ENCODE measurements at places on chromosomes 16 and 17.

DNA sequence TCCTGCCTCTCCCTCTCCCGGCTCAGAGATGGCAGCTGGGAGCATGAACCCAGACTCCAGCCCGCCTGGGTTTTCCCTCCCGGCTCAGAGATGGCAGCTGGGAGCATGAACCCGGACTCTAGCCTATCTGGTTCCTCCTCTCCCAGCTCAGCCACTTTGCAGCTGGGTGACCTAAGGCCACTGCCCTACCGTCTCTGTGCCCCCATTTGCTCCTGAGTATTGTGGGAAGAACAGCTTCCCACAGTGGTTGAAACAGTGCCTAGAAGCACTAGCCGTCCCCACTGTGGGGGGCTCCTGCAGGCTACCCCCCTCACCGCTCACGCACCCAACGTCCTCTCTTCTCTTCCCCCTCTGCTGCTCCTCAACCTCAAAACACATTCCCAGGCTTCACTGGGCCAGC, 99.9 kb upstream of the GSE1 start:
- no peak for DNase-seq

DNA sequence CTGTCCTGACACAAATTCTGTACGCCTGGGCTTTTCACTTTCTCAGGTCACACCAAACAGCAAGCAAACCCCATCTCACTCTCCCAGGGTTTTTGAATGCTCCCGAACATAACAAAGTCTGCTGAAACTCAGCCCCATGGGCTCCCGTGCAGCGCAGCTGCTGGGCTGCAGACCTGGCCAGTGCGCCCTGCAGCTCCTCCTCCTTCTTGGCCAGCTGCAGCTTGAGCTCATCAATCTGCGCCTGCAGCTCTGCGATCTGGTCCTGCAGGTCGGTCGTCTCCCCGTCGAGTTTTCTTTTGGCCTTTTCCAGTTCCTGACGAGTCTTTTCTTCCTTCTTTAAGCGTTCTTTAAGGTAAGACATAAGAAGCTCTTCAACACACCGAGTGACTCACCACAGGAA, 70.5 kb downstream of the NDEL1 start:
- DNase-seq, result no peak

DNA sequence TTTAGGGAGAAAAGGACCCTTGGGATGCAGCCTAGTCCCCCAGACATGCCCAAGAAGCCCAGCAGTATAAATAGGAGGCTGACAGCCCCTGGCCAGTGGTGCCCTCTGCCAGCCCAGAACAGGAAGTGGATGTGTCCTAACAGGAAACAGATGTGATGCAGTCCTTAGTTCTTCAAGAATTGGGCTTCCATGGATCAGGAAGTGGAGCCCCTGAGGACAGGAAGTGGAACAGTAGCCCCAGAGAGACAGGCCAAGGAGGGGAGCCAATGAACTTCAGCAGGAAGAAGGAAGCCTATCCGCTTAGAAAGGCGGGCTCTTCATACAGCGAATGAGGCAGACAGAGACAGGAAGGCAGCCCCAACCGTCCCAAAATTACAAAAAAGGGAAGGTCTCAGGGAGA, 7.2 kb downstream of the CTF1 start:
- no peak for DNase-seq

DNA sequence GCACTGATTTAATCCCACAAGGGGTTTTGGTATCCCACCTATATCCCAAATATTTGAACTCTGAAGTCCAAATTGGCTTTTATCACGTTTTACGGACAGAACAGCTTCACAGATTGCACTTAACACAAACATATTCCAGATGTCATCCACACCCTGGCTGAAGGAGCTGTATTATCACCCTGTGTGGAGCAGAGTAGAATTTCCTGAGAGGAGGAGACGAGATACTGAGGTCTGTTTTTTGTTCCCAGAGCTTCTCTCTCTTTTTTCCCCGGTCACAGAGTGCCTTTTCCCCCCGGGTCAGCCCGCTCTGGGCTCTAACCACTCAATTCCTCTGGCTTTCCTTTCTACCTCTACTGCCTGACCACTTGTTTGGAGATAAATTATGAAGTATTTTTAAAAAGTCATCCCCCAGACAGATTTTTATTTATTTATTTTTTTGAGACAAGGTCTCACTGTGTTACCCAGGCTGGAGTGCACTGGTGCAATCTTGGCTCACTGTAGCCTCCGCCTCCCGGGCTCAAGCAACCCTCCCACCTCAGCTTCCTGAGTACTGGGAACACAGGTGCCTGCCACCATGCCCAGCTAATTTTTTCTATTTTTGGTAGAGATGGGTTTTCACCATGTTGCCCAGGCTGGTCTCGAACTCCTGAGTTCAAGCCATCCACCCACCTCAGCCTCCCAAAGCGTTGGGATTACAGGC, 30.7 kb downstream of the DNAH2 start:
- DNase-seq, result no peak

GRCh38 chr16:57156351-57156703, 29.5 kb downstream of the PSME3IP1 start:
- no peak for DNase-seq

DNA sequence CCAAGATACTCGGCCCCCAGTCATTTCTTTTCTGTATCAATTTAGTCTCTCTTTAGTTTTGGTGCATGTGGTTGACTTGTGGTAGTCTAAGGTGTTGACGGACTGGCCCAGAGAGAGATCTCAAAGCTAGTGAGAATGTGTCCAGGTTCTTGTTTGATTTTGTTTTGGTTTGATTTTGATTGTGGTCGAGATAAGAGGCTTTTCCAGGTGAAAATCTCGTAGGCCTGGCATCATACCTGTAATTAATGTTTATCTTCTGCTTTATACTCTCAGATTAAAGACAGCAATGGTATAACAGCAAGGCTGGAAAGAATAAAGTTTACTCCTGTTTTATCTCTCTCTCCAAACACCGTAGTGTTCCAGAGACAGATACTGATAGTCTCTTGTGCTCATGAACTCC, 172.4 kb upstream of the CACNG5 start:
- no peak for DNase-seq

DNA sequence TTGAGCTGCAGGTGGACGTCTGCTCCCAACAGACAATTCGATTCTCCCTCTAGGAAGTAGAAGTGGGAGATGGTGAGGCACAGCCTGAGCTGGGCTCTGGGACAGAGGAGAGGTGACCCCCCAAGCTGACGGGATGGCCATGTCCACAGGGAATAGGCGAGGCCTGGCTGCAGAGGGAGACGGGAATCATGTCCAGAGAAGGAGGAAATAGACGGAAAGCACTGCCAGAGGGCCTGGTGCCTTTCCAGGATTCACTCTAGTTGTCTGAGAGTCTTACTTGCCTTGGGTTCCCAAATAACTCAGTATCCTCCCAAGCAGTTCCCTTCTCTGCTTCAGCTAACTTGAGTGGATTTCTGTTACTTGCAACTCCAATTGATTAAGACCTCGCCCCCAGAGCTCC, 4.3 kb upstream of the CRISPLD2 start:
- no peak for DNase-seq

DNA sequence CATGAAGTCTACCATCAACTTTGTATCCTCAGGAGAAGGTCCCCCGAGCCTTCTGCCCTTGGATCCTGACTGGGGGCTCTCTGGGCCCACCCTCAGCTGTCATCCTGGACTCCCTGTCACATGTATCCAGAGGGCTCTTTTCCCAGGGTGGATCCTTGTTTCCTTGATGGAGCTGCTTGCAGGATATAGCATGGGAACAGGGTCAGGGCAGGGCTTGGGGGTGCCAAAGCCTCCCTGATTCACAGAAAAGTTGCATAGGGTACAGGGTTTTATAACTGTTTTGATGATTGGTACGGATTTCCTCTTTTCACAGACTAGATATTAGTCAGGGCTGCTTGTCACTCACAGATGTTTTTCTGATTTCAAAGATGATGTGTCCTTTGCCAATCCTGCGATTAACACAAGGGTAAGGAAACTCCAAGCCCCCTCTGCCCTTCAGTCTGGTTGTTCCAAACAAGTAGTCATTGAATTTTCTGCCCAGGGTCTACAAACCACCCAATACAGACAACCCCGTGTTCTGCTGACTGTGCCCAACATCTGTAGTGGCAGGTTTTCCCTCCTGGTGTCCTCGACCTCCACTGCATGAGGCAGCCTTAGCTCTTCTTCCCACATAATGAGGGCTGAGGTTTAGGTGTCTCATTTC, 20.6 kb upstream of the SLC35G3 start:
- DNase-seq, result no peak

- DNase-seq, result no peak
Measured at GRCh38 chr17:52823155-52823554, 664.6 kb upstream of the CA10 start.

DNA sequence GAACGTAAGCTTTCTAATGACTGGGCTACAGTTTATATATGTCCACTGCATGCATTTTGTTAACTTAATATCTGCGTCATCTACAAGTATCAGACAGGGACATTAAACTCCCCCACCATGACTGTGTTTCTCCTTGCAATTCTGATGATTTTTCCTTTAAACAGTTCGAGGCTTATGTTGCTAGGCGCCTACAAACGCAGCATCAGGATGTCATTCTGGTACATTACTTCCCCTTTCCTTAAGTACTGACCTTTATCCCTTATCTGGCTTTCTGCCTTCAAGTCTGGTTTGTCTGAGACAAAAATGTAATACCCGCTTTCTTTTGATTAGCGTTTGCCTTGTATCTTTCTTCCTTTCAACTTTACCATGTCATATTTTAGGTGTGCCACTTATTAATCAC, 362.4 kb downstream of the SLC39A11 start:
- DNase-seq, result no peak

GRCh38 chr16:4494746-4495490, 18.7 kb downstream of the HMOX2 start:
- no peak for DNase-seq

DNA sequence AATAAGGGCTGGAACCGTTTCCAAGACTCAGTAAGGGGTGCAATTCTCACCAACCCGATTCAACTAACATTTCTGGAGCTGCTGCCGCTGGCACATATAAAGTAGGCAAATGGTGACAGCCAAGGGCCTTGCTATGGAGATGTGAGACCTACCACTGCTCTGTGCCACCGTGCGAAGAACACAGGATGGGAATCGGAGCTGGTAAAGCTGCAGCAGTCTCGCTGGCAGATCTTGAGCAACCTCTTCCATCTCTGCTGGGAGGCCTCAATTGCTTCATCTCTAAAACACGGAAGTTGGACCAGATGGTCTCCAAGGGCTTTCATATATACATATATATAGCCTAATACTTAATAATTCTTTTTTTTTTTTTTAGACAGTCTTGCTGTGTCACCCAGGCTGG, 128.9 kb upstream of the RCVRN start:
- no peak for DNase-seq

DNA sequence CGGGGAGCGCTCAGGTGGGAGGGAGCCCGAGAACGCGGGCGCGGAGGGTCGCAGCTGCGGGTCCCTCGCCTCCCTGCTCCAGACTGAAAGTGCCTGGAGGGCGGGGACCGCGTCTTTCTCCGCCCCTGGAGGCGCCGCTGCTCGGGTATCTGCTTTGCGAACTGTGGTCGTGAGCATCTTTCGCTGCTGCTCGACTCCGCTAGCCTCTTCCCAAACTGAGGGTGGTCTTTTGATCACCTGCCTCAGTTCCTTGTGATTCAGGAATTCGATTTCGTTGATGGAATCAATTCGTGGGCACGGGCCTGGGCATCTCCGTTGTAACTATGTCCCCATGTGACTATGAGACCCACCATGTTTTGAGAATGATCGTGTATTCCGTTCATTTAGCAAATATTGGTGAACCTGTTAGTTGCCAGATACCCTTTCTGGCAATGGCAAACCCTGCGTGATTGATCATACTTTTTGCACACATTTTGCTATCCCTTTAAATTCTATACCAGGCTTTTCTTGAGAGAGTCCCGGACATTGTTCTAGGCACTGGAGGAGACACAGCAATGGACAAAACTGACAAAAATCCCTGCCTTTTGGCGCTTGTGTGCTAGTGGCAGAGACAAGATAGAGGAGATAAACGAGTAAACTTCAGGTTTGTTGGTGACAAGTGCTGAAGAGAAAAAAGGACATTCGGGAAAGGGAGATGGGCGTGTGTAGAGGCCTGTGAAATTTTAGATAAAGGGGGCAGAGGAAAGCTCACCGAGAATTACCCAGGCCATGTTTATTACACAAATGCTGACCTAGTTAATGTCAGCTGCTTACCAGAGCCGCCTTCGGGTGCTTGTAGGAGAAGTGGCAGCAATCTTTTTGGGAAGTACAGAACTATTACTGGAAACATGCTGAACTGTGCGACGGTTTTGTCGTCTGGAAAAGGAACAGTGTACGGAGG, 948 bp downstream of the UTP18 start:
- peak; percentile 61 for DNase-seq

DNA sequence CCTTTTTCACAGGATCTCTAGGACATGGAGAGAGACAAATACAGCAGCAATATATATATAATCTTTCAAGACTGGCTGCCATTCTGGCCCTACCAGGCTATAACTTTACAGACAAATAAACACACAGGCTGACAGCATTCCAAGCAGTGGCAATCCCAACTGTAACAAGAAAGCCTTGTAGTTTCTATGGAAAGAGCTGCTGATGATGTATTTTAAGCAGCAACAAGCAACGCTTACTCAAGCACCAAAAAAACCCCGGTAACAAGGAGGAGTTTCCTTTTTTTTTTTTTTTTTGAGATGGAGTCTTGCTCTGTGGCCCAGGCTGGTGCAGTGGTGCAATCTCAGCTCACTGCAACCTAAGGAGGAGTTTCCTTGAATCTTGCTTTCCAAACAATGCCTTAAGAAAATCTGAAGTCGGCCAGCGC, 23.2 kb downstream of the LSM12 start:
- no peak for DNase-seq

DNA sequence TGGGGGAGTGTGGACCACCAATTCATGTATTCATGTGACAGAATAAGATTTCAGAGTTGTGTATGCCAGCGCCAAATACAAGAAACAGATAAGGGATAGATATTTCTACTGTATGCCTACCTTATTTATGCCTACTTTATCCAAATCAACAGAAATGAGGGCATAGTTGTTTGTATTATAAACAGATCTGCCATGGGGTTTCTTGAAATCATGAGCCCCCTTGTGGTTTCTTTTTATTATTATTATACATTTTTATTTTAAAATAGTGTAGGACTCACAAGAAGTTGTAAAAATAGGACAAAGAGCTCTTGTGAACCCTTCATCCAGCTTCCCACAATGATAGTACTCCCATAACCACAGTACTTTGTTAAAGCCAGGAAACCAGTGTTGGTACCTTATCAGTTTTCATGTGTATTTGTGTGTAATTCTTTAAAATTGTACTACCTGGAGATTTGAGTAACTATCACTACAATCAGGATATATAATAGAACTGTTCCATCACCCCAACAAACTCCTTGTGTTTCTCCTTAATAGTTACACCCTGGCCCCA, 229.4 kb downstream of the CCDC182 start:
- no peak for DNase-seq

DNA sequence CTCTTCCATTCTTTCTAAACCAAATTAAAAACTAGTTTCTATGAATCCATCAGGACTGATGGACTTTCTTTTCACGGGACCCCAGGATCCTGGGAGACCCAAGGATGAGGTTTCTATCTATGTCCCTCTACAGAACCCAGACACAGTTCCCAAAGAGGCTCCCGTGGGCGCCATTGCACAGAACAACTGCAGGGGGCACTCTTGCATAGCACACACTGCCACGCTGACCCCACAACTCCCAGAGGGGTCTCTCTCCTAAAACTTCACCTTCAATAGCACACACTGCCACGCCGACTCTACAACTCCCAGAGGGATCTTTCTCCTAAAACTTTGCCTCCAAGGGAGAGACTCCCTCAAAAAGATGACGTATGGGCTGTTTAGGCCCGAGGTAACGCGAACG, 9.0 kb downstream of the ABR start:
- no peak for DNase-seq

- DNase-seq, result peak; percentile 20
Measured at GRCh38 chr16:30786115-30786935, 680 bp downstream of the ZNF629 start.

All from SHP77 (cell line).